ENCODE measurements at places on chromosomes 16 and 17. TPM values are rescaled to one million over a fixed set of nuclear protein-coding genes. Genes with fewer than 3 reads are reported as not detected.

- DNase-seq: no peak
Observed at GRCh38 chr16:27491894-27492587, 57.7 kb downstream of the GTF3C1 start.

GRCh38 chr16:3058139-3059030, 7.1 kb upstream of the IL32 start:
- peak; percentile 20 for DNase-seq

GRCh38 chr16:21971856-21972255, 18.7 kb downstream of the UQCRC2 start:
- no peak for DNase-seq

Gene KRT31
- total RNA-seq: not detected

- no peak for DNase-seq
Observed at GRCh38 chr17:29042679-29043538, at the start of gene PIPOX. Gene PIPOX (plus strand): TSS chr17:29043141. CDS start chr17:29043226, 85 bp downstream.

GRCh38 chr17:48486557-48486956, 44.3 kb downstream of the HOXB1 start:
- DNase-seq: no peak

- no peak for DNase-seq
Observed at GRCh38 chr17:57328109-57328882, 72.0 kb downstream of the MSI2 start.

GRCh38 chr17:83192161-83192788, 112.9 kb downstream of the METRNL start:
- DNase-seq: peak; percentile 74

Gene ITGB3
- total RNA-seq: 23.9 TPM

All from tibial nerve (tissue), 4 donors.